ENCODE measurements at places on chromosomes 3 and 15.
A peak's percentile ranks its signal among the peaks of the same experiment; 100 is the strongest.

DNA sequence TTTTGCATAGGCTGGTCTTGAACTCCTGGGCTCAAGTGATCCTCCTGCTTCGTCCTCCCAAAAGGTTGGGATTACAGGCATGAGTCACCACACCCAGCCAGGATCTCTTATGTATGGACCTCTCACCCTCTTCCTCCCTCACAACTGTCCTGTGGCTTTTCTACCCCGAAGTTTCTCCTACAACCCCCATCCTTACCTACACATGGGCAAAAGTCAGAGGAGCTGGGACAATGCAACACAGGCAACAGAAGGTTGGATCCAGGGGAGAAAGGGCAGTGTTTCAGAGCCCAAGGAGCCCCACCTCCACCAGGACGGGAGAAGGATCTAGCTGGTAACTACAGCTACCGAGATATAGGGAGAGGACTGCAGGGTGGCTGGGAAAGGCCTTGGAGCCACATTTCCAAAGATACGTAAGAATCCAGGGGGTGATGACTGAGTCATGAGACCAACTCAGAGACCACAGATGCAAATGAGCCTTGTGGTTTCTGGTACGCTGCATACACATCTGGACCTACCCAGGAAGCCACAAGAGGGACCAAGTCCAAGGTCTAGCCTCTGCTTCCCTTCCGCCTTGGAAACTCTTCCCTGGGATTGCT, 13.6 kb downstream of the IGDCC4 start:
- DNase-seq, result no peak

- no peak for DNase-seq
Measured at GRCh38 chr15:39191871-39192291, 389.0 kb upstream of the THBS1 start.

GRCh38 chr15:65330934-65331645, 26.6 kb downstream of the RNU5B-1 start:
- no peak for DNase-seq

GRCh38 chr3:193190146-193190786, 50.8 kb upstream of the PLAAT1 start:
- no peak for DNase-seq

GRCh38 chr3:31968927-31969418, 12.1 kb downstream of the OSBPL10 start:
- no peak for DNase-seq

GRCh38 chr15:74782259-74783071, 585 bp downstream of the CSK start:
- DNase-seq, result no peak

GRCh38 chr15:51112078-51112477, 17.4 kb upstream of the TNFAIP8L3 start:
- no peak for DNase-seq

DNA sequence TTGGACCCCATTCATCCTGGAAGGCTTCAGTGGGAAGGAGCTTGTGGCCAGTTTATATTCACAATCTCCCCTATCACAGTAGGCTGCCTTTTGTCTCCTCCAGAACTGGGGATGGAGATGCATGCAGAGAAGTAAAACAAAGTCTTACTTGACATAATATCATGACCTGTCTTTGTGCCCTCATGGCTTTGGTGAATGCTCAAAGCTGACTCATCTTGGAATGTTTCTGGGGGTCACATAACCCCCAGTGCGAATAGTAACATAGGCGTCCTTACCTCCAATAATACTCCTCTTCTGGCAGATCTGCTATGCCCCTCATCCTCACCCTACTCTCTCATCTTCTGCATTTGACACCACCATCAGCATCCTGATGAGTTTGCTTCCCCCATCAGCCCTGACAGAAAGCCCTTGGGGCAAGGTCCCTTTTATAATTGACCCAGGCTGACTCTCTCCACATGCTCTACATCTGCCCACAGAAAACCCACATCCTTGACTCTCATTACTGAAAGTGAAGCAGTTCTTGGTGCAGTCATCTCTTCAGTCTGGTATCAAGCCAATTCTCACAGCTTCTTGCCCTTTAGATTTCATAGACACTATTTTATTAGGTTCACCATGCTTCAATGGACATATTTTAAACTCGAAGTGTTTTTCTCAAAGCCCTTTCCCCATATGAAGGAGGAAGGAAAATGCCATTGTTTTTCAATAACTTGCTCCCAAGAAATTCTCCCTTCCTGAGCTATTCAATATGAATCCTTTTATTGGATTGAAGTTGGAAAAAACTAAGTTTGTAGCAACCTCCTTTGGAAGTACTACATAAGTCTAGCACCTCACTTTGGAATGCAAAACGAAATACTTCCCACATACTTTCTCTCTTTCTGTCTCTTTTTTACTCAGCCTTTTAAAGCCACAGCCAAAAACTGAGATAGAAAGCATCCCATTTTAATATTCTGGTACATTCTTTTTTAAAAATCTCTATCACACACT, 36.6 kb downstream of the OSTN start:
- no peak for DNase-seq

DNA sequence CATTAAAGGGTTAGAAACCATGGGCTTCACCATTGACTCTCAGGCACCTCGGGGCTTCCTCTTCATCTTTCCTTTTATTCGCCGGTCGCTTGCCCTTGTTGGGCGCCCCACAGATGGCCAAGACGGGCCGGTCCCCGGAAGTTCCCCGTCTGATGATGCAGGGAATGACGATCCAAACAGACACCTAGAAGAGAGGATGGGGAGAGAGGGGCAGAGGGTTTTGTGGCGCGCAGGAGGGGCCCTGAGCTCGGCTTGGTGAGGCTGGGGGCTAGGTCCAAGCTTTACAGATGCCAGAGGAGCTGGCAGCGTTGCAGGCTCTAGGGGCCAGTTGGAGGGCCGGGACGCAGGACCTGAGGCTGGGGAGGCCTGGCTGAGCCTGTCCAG, 532 bp upstream of the ESYT3 start:
- DNase-seq, result no peak

- DNase-seq, result no peak
Measured at GRCh38 chr3:17394541-17395155, 347.8 kb downstream of the TBC1D5 start.

- no peak for DNase-seq
Measured at GRCh38 chr15:65268411-65268810, 18.3 kb downstream of the PARP16 start.

- no peak for DNase-seq
Measured at GRCh38 chr15:31805090-31805662, 225.1 kb upstream of the CHRNA7 start.

- DNase-seq, result no peak
Measured at GRCh38 chr15:32674681-32675080, 33.2 kb downstream of the SCG5 start.

GRCh38 chr15:33494306-33494705, 183.5 kb downstream of the RYR3 start:
- DNase-seq, result no peak

GRCh38 chr3:86865506-86865905, 125.4 kb downstream of the VGLL3 start:
- DNase-seq, result no peak

DNA sequence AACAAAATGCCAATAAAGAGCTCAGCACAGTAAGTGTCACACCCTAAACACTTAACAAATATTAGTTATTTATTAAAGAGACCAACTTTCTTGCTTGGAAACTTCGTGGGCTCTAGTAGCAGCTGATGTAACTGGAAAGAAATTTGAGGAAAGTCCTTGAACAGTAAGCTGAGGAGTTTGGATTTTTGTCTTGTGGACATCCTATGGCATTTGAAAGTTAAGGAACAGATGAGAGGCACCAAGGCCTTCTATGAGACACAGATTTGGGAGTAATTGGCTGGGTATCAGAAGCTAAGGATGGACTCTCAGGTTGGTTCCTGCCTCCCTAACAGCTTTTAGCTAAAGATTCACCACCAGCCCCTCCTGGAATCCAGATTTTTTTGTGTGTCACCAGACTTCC, 59.7 kb upstream of the FILIP1L start:
- no peak for DNase-seq

GRCh38 chr3:59289831-59290230, 240.0 kb upstream of the CFAP20DC start:
- no peak for DNase-seq

DNA sequence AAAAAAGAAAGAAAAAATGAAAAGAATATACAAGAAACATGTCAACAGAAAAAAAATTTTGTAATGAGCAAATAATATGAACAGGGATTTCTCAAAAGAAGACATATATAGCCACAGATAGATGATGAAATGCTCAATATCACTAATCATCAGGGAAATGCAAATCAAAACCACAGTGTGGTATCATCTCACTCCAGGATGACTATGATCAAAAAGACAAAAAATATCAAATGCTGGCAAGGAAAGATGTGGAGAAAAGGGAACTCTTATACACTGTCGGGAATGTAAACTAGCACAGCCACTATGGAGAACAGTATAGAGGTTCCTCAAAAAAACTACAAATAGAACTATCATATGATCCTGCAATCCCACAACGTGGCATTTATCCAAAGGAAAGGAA, 94.1 kb downstream of the C3orf70 start:
- DNase-seq, result no peak

- no peak for DNase-seq
Measured at GRCh38 chr3:420584-420983, 224.0 kb downstream of the CHL1 start.

GRCh38 chr3:150035301-150035779, 64.6 kb upstream of the PFN2 start:
- DNase-seq, result no peak

DNA sequence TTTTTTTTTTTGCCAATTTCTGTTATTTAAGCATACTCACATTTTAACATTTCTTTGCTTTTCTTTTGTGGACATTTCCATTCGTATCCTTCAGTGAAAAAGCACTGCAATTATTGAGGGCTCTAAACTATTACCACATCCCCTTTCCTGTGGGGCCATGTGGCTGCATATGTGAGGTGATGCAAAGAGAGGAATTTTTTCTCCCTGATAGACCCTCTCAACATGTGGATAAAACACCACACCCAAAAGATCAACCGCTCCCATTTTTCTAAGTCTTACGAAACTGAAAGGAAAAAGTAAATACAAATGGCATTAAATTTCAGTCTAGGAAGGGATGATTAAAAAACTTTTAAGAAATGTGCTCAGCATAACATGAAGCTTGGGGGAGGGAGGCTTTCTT, 68.8 kb downstream of the DNAJC13 start:
- no peak for DNase-seq

DNA sequence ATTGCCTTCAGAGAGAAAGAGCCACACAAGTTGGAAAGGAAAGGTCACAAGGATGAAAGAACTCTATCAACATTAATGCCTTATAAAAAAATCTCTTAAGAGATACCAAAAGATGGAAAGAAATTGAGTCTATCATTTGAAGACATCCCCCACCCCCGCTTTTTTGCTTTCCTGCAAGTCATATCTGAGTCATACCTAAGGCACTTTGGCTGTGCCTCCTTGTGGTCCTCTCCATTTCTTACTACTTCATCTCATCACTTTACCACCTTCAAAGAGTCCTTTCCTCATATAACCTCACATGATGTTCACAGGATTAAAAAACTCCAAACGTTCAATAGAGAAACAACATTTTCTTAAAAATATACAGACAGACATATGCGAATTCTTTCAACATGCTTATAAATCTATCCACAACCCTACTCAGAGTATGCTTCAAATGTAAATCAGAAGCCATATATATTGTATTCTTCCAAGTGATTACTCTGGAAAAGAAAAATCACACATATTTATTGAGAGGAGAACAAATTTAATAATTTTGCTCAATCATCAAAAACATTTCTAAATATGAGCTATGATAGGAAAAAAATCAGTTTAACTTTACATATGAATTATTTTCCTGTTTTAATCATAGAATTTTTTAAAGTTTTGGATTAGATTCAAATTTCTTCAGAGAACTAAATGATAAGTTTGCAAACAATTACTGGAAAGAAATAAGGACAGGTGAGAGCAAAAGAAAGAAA, 1003.9 kb upstream of the CFAP20DC start:
- peak; percentile 7 for DNase-seq

GRCh38 chr3:119500901-119501300, 2.6 kb downstream of the TIMMDC1 start:
- DNase-seq, result no peak

DNA sequence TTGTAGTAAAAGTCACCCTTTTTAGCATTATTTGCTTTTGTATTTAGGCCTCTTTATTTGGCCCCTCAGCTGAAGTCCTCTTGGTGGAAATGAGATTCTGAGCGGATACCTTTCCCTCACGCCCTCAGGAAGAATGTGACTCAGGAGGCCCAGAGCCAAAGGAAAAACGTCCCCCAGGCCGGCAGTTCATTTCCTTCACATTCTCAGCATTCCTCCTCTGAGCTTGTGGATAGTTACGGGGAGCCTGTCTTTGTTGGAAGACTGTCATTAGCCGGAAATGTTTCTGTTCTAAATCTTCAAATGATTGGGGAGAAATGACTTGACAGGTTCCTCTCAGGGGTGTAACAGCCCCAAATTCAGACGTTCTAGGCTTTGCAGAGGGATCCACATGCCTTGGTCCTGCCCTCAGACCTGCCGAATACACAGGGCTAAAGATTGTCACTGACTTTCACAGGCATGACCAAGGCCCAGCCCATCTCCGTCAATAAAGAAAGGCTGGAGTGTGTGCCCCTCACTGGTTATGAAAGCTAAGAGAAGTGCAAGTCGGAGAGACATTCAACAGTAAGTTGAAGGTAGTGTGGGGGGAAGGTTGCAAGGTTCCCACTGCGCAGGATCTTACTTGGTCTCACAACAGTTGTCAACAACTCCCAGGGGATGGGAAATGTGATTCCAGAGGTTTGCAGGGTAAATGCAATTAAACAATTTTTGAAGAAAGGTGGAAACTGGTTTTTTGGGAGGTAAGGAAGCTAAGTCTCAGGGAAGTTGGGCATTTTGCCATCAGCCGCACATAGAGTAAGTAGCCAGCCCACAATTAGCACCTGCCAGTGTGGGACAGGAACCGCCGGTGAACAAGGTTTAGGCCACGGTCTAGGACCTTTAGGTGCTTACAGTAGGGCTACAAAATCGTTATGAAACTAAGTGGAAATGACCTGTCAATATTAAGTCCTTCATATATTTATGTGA, 39.7 kb upstream of the MYZAP start:
- no peak for DNase-seq

DNA sequence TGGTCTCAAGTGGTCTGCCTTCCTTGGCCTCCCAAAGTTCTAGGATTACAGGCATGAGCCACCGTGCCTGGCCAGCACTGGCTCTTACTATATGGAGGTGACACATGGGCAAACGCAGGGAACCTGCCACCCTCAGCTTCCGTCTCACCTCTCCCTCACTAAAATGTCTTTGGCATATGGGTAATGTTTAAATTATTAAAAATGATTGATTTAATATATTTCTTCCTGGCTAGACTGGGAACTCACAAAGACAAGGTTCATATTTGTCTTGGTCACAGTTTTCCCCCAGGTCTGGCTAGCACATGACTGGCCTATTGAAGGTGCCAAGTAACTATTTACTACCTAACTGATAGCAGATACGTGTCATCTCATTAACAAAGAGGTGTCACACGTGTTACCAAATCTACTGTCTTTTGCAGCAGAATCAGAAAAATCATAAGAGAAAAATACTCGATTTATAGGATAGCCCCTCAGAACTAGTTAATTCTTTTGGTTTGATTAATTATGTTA, 48.2 kb downstream of the SYNM start:
- DNase-seq, result no peak

GRCh38 chr15:76401285-76401684, 64.7 kb downstream of the ISL2 start:
- DNase-seq, result no peak

- DNase-seq, result no peak
Measured at GRCh38 chr3:11558411-11558903, 85.3 kb downstream of the VGLL4 start.

- DNase-seq, result no peak
Measured at GRCh38 chr3:165669504-165669903, 167.7 kb downstream of the BCHE start.

All from stimulated activated CD8-positive, alpha-beta memory T cell treated with anti-CD3 and anti-CD28 coated beads, Interleukin-15, amount 100 ng/mL, for 48 hours (primary cell).